ENCODE measurements at places on chromosomes 3 and 15. TPM values are rescaled to one million over a fixed set of nuclear protein-coding genes. Genes with fewer than 3 reads are reported as not detected.

Gene ACSBG1
- not detected for total RNA-seq

Gene KCNMB2
- not detected for total RNA-seq

Gene RARB
- 3.8 TPM for total RNA-seq

Gene EBLN2
- total RNA-seq: 4.7 TPM

Gene APOD
- total RNA-seq: 153 TPM

- H3K4me1 ChIP-seq: peaks cover 32% of the 10 kb centered on the region
- H3K36me3 ChIP-seq: peaks cover 5% of the 10 kb centered on the region
Observed at GRCh38 chr3:10247679-10248183, 528 bp upstream of the TATDN2 start.

DNA sequence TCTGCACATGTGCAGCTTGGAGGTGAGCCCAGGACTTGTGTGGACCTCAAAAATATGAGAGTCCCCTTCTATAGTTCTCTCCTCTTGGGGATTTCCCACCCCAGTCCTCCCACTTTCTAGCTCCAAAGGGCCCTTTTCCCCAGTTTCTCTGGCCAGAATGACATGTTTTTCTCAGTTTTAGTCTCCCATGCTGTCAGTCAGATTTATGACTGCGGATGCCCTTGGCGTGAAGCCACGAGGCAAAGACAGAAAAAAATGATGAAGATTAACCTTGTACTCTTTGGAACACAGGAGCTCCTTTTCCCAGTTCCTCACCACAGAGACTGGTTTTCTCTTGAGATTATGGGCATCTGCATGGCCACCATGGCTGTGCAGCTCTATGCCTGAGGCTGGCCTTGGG lies 72.0 kb upstream of the TTBK2 start:
- no peak for DNase-seq
- no peak overlapping the region for H3K4me3 ChIP-seq
- peaks cover 7% of the 10 kb centered on the region for H3K4me1 ChIP-seq

DNA sequence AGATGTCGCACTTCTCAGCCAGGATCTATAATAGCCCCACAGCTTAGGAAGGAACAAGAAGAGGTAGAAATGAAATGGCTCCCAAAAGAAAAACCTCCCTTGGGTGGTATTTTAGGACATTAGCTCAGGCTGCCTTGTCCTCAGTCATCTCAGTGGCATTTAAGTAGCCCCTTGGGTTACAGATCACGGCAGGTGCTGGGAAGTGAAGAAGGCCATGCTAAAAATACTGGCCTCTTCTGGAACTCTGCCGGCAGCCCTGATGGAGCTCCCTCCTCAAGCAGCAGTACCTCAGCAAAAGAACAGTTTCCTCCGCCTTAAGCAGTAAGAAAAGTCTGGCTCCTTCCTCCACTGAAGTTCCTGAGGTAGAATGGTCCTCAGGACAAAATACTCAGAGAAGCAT lies 7.3 kb upstream of the TPM1 start:
- DNase-seq: no peak
- H3K4me3 ChIP-seq: no peak overlapping the region
- no peaks in the 10 kb centered on the region for H3K27me3 ChIP-seq
- H3K36me3 ChIP-seq: no peaks in the 10 kb centered on the region
- H3K4me1 ChIP-seq: peaks cover 6% of the 10 kb centered on the region
- H3K27ac ChIP-seq: peak overlapping the region; percentile 38

DNA sequence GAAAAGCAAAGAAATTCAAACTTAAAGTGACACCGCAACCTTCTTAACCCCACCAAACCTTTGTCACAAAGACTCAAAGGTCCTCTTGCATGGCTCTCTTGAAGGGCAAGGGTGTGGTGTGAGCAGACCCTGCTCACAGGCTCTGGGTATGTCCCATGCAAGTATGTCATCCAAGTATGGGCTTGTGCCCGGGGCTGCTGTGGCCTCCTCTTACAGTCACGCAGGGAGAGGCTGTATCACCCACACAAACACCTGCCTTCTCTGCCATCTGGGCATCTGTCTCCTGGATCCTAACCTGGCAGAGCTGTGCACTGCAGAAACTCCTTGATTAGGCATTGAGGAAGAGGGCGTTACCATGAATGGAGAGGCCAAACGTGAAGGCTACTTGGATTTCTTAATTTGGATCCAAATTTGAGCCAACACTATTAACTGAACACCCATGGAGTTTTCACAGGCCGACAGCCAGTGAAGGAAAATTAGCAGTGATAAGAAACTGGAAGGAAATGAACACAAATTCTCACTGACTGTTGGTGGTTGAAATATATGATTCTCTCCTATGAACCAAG lies 146.6 kb downstream of the DUT start:
- peak overlapping the region; percentile 39 for H3K27ac ChIP-seq
- DNase-seq: no peak
- no peaks in the 10 kb centered on the region for H3K27me3 ChIP-seq
- H3K4me3 ChIP-seq: no peak overlapping the region

GRCh38 chr3:170689296-170689829 lies 103.5 kb upstream of the SLC7A14 start:
- peak overlapping the region; percentile 10 for H3K27ac ChIP-seq
- no peaks in the 10 kb centered on the region for H3K36me3 ChIP-seq
- DNase-seq: no peak
- peaks cover 12% of the 10 kb centered on the region for H3K4me1 ChIP-seq
- H3K27me3 ChIP-seq: no peaks in the 10 kb centered on the region
- H3K4me3 ChIP-seq: no peak overlapping the region

DNA sequence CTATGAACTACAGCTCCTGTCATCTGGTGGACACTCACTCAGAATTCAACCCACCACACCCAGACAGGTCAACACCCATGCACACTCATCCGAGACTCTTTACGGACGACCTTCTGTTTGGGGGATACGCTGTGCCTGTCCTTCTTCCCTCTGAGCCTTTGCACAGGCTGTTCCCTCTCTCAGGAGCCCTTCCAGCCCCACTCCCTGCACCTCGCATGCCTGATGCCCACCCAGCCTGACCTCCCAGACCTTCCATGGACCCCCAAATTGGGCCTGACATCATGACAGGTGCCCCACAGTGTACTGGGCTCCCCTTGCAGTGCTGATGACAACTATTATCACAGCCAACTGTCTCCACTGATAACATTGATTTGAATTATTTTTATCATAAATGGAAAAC lies 135.8 kb downstream of the NSMCE3 start:
- no peaks in the 10 kb centered on the region for H3K36me3 ChIP-seq
- H3K4me1 ChIP-seq: no peaks in the 10 kb centered on the region
- H3K4me3 ChIP-seq: no peak overlapping the region
- DNase-seq: no peak
- no peaks in the 10 kb centered on the region for H3K27me3 ChIP-seq

DNA sequence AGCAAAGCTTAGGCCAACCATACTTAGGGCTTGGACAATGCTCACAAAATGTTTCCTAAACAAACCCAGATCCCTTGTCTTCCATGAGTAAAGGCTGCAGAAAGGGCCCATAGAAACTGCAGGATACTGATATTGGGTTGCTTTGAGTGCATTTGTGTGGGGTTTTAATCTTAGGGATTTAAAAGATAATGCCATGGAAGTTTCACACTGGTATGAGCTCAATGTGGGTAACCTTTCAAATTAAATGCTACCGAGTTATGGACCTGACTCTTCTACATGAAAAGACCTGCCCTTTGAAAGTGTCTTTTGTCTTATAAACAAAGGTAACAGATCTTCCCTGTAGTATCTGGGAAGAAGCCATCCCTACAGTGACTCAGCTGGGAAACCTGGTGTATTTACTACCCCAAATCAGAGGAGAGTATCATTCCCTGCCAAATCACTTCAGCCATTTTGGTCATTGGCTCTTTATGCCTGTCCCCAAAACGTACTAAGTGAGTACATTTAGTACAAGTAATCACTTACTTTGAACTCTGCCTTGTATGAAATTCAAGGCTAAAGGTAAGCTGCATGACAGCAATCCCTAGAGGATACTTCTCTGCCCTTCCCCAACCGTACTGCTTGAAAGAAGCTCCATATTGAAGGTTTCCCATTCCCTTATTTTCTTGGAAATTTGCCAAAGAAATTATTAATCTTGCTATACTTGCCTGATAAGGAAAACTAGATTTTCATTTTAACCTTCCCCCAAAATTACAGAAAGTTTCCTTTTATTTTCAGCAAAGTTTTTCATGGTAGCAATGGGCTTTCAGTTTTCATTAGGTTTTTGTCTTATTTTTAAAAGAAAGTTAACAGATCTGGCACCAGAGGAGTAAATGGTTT lies 7.2 kb downstream of the TM4SF1 start:
- H3K4me1 ChIP-seq: peaks cover 63% of the 10 kb centered on the region
- peaks cover 7% of the 10 kb centered on the region for H3K36me3 ChIP-seq
- H3K4me3 ChIP-seq: no peak overlapping the region
- no peaks in the 10 kb centered on the region for H3K27me3 ChIP-seq
- peak overlapping the region; percentile 63 for H3K27ac ChIP-seq

- H3K4me3 ChIP-seq: no peak overlapping the region
- no peak for DNase-seq
- H3K27me3 ChIP-seq: no peaks in the 10 kb centered on the region
- no peaks in the 10 kb centered on the region for H3K36me3 ChIP-seq
Observed at GRCh38 chr15:46120713-46121112, 485.9 kb downstream of the SQOR start.

DNA sequence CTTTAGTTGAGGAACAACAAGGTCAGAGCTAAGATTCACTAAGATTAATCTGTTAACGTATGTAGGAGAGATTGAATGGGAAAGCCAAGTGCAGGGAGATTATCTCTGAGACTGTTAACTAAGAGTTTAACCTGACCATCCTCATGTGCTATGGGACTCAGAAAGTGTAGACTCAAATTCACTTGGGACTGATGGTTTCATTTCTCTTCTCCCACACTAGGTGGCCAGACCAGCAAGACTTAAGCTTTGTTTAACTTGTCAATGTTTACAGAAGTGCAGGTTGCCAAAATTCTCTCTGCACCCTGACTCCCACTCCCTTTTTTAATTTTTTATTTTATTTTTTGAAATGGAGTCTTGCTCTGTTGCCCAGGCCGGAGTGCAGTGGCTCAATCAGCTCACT lies 6.3 kb upstream of the HEXA start:
- H3K27me3 ChIP-seq: no peaks in the 10 kb centered on the region
- H3K4me1 ChIP-seq: no peaks in the 10 kb centered on the region
- DNase-seq: no peak

- H3K27me3 ChIP-seq: no peaks in the 10 kb centered on the region
- no peaks in the 10 kb centered on the region for H3K4me1 ChIP-seq
- no peaks in the 10 kb centered on the region for H3K36me3 ChIP-seq
- no peak for DNase-seq
Observed at GRCh38 chr3:114528517-114528916, 234.7 kb downstream of the TIGIT start.

DNA sequence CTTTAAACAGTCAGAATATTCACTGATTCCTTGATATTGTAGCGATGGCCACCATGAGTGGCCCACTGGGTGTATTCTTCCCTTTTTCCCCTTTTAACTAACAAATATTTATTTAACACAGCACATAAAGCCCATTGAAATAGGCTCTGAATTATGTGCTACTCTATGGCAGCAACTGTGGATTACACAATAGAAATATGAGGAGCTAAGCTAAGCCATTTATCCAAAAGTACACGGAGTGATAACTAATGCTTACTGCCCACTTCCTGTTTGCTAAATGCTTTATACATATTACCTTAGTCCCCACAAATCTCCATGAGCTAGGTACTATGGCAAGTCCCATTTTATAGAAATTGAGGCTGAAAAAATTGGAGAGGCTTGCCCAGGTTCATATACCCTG lies 17.9 kb downstream of the ILDR1 start:
- DNase-seq: no peak
- no peak overlapping the region for H3K27ac ChIP-seq
- peaks cover 5% of the 10 kb centered on the region for H3K4me1 ChIP-seq

DNA sequence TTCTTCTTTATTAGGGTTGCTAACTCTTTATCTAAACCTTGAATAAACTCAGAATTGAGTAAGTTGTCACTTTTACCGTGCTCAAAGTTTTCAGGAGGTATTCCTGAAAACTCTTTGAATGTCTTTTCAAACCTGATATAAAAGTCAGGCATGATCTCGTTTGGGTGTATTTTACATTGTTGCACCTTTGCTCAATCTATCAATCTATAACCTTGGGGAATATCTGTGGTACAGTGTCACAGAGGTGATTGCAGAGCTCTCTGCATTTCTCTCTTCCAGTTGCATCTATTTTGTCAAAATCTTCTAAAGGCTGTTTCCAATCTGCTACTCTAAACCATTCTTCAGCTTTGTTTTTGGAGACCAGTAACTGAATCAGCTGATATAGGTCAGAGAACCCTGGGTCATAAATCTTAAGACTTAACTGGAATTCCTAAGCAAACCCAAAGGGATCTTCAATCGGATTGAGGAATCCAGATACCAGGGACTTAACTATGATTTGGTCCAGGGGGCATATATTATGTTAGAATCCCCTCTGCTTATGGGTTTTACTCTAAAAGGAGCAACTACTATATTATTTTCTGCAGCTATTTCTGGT lies 35.6 kb upstream of the AP4E1 start:
- H3K4me3 ChIP-seq: no peak overlapping the region
- no peak for DNase-seq
- H3K4me1 ChIP-seq: no peaks in the 10 kb centered on the region
- H3K27me3 ChIP-seq: no peaks in the 10 kb centered on the region
- H3K27ac ChIP-seq: no peak overlapping the region
- H3K36me3 ChIP-seq: no peaks in the 10 kb centered on the region

DNA sequence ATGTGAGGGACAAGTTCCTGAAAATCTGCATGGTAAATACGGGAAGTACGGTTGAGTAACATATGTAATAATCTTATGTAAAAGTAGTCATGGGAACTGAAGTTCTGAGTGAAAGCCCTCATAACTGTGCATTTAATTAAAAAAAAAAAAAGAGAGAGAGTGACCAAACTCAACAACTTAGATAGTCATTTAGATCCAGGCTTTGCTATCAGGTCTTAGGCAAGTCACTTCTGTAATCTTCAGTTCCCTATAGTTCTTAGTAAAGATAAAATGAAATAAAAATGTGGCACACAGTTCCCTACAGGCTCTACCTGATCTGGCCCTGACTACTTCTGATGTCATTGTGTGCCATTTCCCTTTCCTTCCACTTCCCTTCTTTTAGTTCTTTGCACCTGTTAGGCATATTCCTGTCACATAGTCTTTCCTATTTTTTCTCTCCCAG lies 15.0 kb downstream of the RNF111 start:
- peaks cover 7% of the 10 kb centered on the region for H3K4me1 ChIP-seq
- DNase-seq: no peak
- no peaks in the 10 kb centered on the region for H3K36me3 ChIP-seq
- no peak overlapping the region for H3K4me3 ChIP-seq
- H3K27me3 ChIP-seq: no peaks in the 10 kb centered on the region
- no peak overlapping the region for H3K27ac ChIP-seq

- H3K27me3 ChIP-seq: no peaks in the 10 kb centered on the region
- no peaks in the 10 kb centered on the region for H3K4me1 ChIP-seq
- DNase-seq: no peak
- H3K36me3 ChIP-seq: no peaks in the 10 kb centered on the region
Observed at GRCh38 chr3:40745381-40746106, 220.8 kb downstream of the ZNF621 start.

DNA sequence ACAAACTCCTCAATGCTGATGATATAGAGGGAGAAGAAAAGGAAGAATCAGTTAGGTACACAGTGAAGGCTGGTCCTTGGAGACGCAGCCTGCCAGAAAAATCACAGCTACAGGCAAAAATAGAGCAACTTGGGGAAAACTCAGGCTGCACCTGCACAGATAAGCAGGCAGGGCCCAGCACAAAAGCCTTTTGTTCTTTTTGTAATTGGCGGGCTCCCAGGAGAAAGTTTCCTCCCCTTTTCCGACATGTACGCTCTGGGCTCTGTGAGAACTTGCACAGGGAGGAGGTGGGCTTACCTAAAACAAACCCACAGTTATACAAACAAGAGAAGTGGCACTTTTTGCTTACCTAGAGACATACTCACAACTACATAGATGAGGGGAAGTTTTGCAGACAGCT lies 813.4 kb upstream of the EPHA6 start:
- no peak overlapping the region for H3K27ac ChIP-seq
- no peaks in the 10 kb centered on the region for H3K27me3 ChIP-seq
- no peak overlapping the region for H3K4me3 ChIP-seq
- DNase-seq: no peak
- no peaks in the 10 kb centered on the region for H3K4me1 ChIP-seq

Data from thoracic aorta (tissue), 2 donors.